Testis (tissue), 5 donors: ENCODE measurements at places on chromosomes 12 and 14.
A peak's percentile ranks its signal among the peaks of the same experiment; 100 is the strongest.

- H3K4me3 ChIP-seq = no peak overlapping the region
- DNase-seq = no peak
Measured at GRCh38 chr12:4824380-4824779, 85.3 kb upstream of the KCNA1 start.

DNA sequence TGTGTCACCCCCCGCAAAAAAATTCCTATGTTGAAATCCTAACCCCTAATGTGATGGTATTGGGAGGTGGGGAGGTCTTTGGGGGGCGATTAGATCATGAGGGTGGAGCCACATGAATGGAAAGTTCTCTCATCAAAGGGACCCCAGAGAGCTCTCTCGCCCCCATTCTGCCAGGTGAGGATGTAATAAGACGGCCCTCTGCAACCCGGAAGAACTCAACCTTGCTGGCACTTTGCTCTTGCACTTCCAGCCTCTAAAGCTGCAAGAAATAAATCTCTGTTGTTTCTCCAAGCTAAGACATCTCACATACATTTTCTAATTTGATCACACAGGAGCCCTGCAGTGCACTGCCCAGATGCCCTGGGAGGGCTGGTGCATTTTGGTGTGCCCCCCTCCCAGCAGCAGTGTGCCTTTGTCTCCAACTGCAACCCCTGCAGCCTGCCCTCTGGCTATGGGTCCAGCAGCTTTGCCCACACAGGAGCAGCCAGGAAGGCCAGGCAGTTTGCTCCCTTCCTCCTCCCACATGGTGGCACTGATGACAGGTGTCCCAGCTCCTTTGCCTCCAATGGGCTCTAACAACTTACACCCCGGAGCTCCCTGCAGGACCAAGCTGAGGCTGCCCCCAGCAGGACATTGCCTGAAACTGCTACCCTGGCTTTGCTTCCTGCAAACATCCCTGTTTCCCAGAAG, 59.3 kb downstream of the C14orf132 start:
- H3K27ac ChIP-seq = no peak overlapping the region
- no peaks in the 10 kb centered on the region for H3K36me3 ChIP-seq
- no peak overlapping the region for H3K4me3 ChIP-seq
- DNase-seq = peak; percentile 51
- H3K27me3 ChIP-seq = no peaks in the 10 kb centered on the region

DNA sequence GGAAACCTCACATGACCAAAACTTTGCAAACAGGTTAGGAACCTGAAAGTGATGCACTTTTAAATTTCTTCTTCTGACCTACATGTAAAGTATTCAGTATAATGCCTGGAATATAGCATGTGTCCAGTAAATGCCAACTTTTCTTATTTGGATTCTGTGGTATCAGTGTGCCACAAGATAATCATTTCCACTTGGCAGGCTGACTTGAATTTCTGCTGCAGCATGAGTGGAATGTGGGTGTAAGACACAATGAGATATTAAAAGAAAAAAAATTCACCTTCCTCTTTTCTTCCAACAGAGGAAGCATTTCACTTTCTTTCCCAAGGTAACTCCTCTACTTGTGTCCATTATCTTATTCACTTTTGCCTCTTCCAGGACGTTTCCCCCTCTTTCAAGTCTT, 141.9 kb upstream of the PRKD1 start:
- no peaks in the 10 kb centered on the region for H3K27me3 ChIP-seq
- no peak for DNase-seq
- H3K4me1 ChIP-seq = no peaks in the 10 kb centered on the region
- no peak overlapping the region for H3K4me3 ChIP-seq
- no peaks in the 10 kb centered on the region for H3K36me3 ChIP-seq

- no peaks in the 10 kb centered on the region for H3K36me3 ChIP-seq
- no peaks in the 10 kb centered on the region for H3K4me1 ChIP-seq
- no peak overlapping the region for H3K27ac ChIP-seq
- DNase-seq = no peak
Measured at GRCh38 chr12:28050606-28051005, 78.1 kb upstream of the PTHLH start.
